Hematopoietic multipotent progenitor cell treated with erythropoietin and hydrocortisone succinate and interleukin-3 and kit ligand, for 8 days (in vitro differentiated cells): ENCODE measurements at places on chromosomes 7 and 10.

DNA sequence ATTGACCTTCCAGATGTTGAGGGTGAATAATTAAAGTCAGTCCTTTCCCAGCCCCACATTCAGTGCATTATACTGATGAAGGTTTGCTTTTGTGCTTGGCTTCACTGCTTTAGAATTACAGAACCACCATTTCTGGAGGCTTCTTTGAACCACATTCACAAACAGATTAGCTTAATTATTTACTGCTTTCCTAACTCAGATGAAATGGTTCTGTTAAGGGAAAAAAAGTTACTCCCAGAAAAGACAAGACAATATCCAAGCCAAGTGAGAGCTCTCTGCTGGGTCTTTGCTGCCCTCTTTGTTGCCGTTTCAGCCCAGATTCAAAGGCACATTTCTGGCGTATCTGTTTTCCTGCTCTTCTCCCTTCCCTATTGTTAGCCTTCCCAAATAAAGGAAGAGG lies 188.9 kb downstream of the AHR start:
- DNase-seq = no peak

DNA sequence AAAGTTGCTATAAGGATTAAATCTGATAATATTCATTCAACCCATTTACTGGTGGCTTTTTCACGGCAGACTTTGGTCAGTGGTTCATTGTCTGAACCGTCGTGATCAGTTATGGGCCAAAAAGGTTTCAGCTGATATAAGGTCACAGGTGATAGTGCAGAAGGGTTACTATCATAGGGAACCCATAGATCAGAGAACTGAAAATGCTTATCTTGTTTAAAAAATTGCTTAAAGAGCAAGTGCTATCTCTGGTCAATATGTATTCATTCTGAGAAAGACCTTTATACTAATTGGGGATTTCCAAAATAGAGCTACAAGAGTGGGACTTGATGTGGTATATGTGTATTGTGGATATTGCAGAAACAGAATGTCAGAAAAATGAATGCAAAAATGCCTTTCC lies 147.8 kb upstream of the SEMA3E start:
- DNase-seq = no peak

DNA sequence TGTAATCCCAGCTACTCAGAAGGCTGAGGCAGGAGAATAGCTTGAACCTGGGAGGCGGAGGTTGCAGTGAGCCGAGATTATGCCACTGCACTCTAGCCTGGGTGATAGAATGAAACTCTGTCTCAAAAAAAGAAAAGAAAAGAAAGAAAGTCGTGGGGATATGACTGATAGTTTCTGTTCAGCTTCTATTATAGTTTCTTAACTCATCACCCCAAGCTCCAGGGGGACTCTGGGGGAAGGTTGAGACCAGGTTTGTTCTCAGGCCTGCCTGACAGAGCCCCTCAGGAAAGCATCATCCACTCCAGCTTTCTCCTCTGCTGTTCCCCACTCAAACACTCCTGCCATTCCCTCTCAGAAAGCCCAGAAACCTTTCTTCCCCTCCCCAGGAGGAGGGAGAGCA lies 542.4 kb upstream of the GALNT17 start:
- DNase-seq = no peak

GRCh38 chr10:81068460-81068859 lies 530.8 kb downstream of the SH2D4B start:
- no peak for DNase-seq

GRCh38 chr7:8296362-8296659 lies 34.3 kb upstream of the ICA1 start:
- no peak for DNase-seq

DNA sequence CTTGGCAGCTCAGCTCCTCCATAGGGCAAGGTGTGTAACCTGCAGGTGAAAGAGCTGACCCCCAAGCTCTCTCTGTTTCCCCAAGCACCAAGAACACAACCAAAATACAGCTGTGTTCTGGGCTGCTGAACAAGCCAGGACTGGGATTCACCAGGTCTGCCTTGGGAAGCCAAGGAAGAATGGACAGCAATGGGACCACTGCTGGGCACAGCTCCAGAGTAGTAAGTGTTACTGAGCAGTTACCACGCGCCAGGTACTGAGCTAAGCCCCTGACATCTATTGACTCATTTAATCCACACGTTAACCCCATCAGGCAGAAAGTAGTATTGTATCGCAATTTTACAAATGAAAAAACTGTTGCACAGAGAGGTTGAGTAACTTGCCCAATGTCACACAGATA lies 168.3 kb downstream of the GRID1 start:
- no peak for DNase-seq

GRCh38 chr10:34936061-34936460 lies 121.0 kb upstream of the PARD3 start:
- DNase-seq = no peak

DNA sequence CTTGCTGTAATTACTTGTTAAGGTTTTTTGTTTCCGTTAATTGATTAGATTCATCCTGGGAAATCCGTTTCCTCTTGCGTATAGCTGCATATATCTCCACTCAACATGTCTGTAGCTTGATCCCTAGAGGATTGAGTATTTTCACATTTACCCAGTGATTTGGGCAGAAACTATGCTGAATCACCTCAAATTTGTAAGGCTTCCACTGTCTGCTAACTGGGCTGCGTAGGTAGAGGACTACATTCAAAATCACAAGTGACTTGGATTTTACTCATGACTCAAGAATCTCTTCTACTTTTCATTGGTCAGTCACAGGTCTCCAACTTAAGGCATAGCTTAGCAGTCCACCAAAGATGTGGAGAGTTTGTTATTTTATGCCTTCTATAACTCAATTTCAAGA lies 141.8 kb downstream of the POLR1F start:
- no peak for DNase-seq

- no peak for DNase-seq
These were observed 237.4 kb downstream of the OTUD1 start for GRCh38 chr10:23676296-23676695.

GRCh38 chr7:50682079-50682478 lies 100.6 kb downstream of the GRB10 start:
- no peak for DNase-seq

DNA sequence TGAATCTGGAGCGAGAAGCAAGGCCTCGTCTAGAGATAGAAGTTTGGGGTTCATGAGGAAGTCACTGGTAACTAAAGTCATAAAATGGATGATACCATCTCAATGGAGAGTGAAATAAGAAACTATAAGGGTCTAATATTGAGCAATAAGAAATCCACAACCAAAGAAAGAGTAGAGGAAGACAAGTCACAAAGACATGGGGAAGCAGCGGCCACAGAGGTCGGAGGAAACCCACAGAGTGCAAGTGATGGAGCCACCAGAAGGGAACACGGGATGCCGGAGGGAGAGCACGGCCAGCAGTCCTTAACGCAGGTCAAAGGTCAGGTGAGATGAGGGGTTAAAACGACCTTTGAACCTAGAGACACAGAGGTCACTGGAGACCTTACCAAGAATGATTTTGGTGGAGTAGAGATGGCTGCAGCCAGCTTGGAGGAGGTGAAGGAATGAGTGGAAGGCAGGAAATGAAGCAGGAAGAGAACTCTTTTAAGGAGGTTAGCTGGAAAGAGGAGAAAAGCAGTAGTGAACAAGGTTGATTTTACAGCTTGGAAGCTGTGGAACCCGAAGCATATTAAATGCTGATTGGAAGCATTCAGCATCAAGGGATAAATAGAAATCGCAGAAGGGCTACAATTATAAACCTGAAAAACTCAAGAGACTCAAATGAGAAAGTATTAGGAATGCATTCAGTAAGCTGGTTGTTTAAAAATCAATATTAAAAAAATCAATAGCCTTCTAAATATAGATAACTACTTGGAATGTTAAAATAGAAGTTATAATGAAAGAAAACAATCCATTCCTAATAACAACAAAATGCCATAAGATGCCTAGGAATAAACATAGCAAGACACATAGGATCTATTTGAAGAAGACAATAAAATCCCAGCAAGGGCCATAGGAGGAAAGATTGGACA lies 93.7 kb downstream of the SVOPL start:
- no peak for DNase-seq

- no peak for DNase-seq
These were observed 3.0 kb upstream of the AOC1 start for GRCh38 chr7:150849204-150849775.

GRCh38 chr10:23088609-23089008 lies 6.8 kb upstream of the MSRB2 start:
- DNase-seq = no peak

DNA sequence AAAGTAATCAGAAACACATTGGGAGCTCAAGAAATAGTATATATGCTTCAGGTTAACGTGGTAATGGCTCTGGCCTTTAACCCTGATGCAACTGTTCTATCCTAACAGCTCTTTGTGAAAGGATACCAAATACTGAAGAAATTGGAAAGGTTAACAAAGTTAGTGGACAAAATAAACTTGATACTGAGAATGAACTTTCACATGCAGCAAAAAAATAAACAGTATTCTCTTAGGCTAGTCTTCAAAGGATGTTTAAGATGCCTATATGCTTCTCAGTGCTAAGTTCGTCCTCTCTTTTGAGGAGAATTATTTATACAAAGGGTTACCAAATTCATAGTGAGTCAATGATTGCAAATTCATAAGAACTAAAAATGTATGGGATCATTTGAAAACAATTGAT lies 256.2 kb upstream of the FERD3L start:
- DNase-seq = no peak

- no peak for DNase-seq
These were observed 495.1 kb downstream of the AUTS2 start for GRCh38 chr7:70093205-70093904.

GRCh38 chr7:74311305-74311744 lies 22.1 kb downstream of the CLIP2 start:
- DNase-seq = peak; percentile 33

DNA sequence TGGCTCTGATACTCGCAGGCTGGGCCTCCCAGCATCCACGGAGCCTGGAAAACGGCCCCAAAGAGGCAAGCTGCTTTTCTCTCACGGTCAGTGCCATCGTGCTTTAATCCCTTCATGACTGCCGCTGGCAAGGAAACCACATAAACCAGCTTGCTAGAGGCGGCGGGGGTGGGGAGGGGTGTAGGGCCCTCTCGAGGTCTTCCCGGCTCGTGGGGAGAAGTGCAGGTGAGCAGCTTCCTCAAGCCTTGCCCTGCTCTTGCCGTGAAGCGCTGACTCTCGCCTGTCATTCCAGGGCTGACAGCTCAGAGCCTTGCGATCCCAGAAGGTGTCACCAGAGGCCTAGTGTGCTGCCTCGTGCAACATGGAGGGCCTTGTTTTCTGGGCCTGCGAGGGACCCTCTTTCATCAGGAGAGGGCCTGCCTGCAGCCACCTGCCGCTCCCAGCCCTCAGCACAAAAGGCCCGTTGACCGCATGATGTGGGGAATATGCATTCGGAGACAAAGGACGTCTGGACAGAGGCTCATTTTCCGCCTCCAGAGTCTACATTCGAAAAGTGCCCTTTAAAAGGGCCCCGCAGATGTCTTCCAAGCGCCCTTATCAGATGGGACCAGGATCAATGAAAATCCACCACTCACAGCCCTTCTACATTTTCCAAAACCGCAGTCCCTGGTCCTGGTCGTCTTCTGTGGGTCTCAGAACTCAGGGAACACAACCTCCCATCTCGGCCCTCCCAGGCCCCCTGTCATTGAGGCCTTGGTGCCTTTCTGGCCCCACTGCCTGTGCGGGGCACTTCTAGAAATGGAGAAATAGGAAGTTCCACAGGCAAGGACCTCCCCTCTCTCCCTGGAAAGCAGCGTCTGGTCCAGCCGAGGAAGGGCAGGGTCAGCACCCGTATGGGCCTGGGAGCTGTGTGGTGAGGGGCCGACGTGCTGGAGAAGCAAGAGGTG lies 58.7 kb downstream of the ZRANB1 start:
- no peak for DNase-seq
